AML-193 (cell line): ENCODE measurements at places on chromosomes 12 and 14.
A peak's percentile ranks its signal among the peaks of the same experiment; 100 is the strongest.

- no peak for DNase-seq
These were observed 129.3 kb upstream of the HIF1A start for GRCh38 chr14:61565836-61566536.

- DNase-seq, result no peak
These were observed at the start of gene GPR135 for GRCh38 chr14:59465316-59466135. GPR135 (minus strand) TSS chr14:59465380; CDS start chr14:59465226, 154 bp downstream.

- DNase-seq, result no peak
These were observed 175.9 kb downstream of the MON2 start for GRCh38 chr12:62642486-62642885.

DNA sequence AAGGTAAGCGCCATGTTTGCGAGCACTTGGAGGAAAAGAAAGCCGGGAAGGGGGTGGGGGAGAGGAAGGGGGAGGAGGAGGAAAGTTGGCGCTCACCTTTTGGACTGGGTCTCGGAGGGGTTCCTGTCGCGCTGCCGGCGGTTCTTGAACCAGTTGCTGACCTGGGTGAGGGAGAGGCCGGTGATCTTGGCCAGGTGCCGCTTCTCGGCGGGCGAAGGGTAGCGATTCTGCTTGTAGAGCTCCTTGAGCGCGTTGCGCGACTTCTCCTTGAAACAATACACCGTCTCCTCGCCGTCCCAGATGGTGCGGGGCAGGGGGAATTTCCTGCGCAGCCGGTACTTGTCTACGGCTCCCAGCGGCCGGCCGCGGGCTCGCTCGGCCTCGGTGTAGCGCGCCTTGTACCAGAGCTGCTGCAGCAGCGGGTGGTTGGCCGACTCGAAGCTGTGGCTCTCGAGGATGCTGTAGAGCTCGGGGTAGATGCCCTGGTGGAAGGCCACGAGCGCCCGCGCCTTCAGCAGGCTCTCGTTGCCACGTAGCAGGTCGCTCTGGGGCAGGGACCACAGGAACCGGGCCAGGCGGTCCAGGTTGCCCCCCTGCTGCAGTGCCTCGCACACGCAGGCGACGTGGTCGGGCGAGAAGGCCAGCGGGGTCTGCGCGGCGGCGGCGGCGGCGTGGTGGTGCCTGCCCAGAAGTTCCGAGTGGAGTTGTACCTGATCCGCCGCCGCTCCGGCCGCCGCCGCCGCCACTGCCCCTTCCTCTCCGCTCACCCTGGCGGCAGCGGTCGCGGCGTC is 840 bp downstream of the SIX4 start:
- no peak for DNase-seq

DNA sequence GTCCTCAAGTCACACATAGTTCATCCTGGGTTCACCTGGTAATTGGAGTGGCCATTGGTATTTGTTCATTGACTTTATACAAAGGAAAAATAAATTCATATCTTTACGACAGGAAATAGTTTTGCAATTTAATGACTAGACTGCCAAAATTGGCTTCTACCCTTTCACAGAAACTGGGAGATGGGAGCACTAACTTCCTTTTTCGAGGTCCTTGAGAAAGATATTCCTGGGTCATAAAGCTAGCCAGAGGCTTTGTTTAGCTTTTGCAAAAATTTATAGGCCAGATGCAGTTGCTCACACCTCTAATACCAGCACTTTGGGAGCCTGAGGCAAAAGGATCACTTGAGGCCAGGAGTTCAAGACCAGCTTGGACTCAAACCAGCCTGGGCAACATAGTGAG is 10.2 kb upstream of the OR11G2 start:
- no peak for DNase-seq

DNA sequence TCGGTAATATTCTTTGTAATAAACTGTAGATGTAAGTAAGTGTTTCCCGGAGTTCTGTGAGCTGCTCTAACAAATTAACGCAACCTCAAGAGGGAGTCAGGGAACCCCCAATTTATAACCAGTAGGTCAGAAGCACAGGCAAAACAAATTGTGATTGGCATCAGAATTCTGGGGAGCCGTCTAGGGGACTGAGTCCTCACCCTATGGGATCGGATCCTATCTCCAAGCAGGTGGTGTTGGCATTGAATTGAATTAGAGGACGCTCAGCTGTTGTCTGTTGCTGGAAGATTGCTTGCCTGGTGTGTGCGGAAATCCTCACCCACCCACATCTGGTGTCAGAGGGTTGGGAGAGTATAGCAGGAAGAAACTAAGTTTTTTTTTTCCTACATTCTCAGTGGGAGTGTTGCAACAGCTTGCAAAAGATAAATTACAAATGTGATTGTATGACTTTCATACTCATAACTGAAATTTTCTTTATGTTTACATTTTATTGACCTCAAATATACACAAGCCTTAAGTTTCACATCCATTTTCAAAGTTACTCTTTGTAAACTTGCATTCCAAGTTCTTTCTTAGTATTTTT is 5.5 kb downstream of the TMEM52B start:
- peak; percentile 12 for DNase-seq

DNA sequence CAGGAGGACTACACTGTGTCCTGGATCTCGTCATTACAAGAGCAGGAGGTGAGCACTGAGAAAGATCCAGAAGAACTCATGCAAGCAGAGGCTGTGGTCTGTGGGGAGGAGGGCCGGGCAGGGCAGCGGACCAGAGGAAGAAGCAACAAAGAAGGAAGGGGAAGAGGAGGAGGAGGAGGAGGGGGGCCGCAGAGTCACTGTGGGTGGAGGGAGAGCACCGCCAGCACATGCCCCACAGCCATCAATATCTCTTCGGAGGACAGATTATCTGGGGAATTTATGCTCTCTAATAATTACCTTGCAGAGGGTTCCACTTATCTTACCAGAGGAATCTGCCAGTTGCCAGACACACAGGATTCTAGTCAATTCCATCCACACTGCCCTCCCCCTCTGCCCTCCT is 105.6 kb downstream of the DPF3 start:
- no peak for DNase-seq

DNA sequence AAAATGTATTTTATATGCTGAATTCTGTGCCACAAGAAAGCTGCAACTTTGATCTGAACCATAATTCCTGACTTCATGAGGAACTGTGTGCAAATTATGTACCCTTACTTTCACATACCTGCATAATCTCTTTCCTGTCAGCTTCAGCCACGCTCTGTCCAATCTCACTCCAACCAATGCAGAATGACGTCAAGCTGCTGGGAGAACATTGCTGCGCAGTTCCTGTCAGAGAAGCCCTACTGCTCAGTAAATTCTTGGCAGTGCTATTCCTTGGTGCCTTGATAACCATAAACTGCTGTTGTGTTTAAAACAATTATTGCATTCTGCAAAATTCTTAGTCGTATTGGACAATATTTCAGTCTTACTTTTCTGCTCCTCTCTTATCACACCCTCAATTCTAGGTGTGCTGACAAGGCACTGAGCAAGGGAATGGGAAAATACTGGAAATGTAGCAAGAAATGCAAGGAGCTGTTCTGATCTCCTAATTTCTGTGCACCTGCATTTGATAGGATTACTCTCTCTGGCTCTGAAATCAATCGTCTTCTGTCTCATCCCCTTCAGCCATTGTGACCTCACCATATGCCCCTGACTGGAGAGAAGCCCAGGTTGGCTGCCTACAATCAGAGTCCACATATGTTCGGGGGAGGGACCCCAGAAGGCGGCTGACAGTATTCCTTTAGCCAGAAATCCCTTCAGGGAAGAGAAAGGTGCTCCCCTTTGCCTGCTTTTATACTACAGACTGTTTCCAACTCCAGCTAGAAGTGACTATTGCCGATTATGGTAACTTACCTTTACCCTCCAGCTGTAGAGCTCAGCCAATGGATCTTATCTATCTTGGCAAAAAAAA is 274.9 kb upstream of the NOVA1 start:
- DNase-seq, result no peak

- no peak for DNase-seq
These were observed 32.4 kb downstream of the PITPNM2 start for GRCh38 chr12:123118497-123118896.

GRCh38 chr14:28088125-28088524 is 678.5 kb upstream of the FOXG1 start:
- DNase-seq, result no peak

DNA sequence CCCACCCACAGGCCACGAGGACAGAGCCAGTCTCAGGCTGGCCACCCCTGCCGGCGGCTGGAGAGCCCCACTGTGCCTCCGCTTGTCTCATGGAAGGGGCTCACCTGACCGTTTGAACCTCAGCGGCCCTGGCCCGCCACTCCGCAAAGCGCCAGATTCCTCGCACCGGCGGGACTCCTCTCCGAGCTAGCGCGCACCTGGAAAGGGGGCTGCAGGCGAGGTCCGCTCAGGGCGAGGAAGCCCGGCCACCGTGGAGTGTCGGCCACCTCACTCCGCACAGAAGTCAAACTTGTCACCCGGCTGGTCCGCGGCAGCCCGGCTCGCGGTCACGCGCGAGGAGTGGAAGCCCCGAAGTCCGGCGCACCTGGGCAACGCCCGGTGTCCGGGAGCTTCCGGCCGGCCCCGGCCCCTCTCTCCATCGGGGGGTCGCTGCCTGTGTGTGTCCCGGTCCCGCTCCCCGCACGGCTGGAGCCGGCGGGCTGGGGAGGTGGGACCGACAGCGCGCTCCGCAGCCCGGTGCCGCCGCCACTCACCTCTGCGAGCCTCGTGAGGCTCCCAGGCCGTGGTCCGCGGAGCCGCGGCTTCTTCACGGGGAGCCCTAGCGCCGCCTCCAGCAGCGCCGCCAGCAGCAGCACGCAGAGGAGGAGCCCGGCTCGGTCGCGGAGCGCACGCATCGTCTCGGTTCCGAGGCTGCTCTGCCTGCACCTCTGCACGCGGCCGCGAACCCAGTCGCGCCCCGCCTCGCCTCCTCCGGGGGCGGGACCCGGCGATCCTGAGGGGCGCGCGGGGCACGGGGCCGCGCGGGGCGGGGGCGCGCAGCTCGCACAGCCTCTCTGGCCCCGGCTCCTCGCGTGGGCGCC is at the start of gene ISM2:
ISM2 (minus strand) TSS at position 697 of the 860 bp plus-strand sequence; CDS start at position 674, 23 bp downstream.
- no peak for DNase-seq

GRCh38 chr12:38878333-38878705 is 27.1 kb downstream of the CPNE8 start:
- no peak for DNase-seq

GRCh38 chr14:31057035-31057434 is 30.9 kb upstream of the STRN3 start:
- no peak for DNase-seq

DNA sequence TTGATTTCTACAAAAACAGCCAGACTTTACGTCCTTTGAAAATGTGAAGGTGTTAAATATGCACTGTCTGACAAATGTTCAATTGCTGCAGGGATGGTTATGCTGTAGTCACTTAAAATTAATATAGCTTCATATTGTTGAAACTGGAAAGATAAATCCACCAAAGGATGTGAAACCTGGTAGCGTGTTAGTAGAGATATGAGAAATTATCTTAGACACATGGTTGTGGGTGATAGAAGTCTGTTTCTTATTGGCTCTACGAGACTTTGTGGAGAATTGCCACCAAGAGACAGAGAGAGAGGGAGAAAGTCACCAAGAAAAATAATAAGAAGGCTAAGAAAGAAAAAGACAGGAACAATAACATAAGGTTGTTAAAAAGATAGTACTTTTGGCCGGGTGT is 2.6 kb upstream of the CAPRIN2 start:
- DNase-seq, result no peak

- DNase-seq, result peak; percentile 38
These were observed 10.7 kb downstream of the TCTN2 start for GRCh38 chr12:123681605-123682004.

DNA sequence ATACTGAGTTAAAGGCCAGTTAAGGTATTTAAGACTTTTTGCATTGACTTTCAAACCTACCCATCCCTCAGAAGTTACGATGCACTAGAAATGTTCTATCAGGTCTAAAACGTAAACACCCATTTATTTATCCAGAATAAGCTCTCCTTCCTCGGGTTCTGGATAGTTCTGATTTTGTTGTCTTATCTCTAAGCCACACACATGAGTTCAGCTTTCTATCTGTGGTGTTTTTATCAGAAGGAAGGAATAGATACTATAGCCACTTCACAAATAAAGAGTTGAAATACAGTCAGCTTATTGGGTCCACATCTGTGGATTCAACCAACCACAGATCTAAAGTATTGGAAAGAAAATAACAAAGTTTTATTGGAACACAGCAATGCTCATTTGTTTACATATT is 5.4 kb downstream of the SFSWAP start:
- no peak for DNase-seq

- DNase-seq, result no peak
These were observed 38.5 kb upstream of the FRS2 start for GRCh38 chr12:69431591-69432222.

DNA sequence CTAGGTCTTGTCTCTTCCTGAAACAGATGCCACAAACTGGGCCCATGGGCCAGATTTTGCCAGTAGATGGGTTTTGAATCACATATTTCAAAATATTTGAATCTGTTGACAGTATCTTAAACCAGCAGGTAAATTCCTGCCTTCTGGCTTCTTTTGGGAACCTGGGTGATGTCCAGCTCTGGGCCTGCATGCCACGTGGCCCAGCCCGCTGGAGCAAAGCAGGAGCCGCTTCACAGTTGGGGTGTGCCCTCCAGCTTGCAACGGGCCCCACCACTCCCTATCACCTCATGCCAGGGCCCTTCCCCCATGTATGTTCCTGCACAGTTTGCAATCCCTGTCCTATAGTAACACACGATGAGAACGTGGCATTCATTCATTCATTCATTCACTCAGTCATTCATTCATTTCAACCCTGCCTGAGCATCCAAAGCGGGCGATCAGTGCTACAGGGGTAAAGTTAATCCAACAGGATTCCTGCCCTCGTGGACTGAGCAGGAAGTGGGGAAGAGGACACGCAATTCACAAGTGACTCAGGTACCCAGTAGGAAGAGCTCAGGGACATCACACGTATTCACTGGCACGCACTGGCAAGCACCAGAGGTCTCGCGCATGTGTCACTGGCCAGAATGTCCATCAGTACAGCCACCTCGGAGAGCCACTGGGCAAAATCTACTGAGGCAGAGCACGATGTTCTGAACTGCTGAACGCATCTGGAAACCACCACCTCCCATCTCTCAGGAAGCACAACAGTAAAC is 27.8 kb downstream of the SCARB1 start:
- DNase-seq, result no peak

DNA sequence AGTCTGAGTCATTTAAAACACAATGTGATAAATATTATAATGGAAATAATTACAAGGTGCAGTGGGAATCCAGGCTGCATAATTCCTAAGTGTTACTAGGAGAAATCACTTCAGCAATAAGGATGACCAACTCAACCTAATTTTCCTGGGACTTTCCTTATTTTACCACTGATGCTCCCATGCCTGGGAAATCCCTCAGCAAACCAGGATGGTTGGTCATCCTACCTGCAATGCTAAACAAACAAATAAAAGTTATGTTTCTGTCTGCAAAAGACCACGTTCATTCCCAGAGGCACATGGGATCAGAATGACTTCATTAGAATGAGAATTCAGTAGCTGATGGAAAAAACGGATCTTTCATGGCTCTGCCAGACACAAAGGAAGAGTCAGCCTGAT is 130.8 kb upstream of the RAP1B start:
- DNase-seq, result no peak

DNA sequence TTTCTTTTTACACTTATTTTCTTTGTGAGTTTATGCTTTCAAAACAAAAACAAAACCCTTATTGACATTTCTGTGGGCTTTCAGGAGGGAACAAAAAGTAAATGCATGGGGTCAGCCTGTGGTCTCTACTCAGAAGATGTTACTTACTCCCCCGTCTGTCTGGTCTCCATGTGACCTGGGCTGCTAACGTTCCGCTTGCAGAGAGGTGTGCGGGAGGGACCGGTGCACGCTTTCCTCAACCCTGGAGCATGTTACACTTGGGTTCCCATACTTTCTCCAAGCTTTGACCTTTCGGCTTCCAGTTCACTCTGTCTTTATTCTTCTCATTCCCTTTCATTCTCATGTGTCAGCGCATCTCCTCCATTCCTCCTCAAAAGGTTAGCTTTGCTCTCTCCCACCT is 36.5 kb downstream of the ZC3H14 start:
- DNase-seq, result no peak
